ENCODE measurements at places on chromosomes 2 and 18.
A peak's percentile ranks its signal among the peaks of the same experiment; 100 is the strongest.

- peak; percentile 57 for DNase-seq
Measured at GRCh38 chr2:196170606-196171247, 651 bp downstream of the STK17B start.

DNA sequence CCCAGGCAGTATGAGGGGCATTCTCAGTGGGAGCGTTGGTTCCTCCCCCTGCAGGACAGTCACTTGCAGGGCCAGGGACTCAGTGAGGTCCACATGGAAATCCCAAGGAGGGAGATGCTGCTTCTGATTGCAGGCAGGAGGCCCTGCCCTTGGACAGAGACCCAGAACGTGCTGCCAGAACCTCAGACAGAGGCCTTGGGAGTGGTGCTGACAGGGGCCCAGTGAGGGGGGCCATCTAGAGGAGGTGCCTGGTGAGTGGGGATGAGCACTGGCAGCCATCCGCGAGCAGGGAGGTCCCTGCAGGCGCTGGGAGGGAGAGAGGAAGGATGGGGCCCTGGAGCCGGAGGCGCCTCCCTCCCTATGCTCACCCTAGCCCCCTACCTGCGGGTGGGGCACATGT is 133.1 kb downstream of the DYSF start:
- no peak for DNase-seq

DNA sequence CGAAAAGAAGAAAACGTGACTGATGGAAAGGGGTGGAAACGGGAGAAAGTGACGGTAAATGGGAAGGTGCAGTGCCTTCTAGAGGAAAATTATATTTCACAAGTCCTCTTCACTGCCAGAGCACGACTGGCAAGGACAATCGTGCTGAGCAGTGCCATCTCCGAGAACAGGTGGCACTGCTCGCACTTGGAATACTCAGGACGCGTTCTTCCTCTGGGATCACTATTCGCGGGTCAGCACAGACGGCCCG is 364 bp downstream of the STAT1 start:
- DNase-seq, result no peak

- no peak for DNase-seq
Measured at GRCh38 chr2:25339211-25339674, 2.5 kb downstream of the DNMT3A start.

DNA sequence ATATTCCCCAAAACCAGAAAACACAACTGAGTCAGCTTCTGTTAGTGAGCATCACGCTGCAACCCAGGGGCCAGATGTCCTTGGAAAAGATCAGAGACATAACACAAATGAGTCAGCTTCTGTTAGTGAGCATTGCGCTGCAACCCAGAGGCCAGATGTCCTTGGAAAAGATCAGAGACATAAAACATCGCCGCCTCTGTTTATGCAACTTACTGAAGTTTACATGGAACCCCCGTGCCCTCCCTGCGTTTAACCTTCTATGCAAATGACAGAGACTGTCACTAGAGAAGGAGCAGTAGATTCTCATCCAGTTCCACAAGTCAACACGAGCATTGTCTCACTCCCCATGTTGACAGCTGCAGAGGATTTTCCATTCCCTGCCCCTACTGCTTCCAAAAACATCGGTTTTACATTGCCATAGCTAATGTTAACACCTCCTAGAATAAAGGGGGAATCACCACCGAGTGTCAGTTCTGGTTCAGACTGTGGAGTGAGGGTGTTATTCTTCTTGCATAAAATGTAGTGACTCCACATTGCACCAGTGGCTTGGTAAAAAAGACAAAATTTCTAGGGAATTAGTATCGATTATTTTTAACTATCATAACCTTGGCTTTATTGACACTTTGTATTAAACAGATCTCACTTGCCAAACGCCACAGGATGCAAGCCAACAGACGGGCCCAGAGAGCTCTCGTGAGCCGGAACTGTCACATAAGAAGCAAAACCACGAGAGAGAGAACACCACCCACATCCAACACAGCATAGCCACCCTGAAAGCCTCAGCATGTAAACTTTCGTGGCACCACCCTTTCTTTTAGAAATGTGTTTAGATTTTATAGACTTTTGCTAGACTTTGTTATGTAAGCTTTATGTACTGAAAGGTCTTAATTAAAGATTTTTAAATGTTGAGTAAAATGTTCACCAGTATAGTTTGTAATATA is 87.7 kb downstream of the SH3YL1 start:
- no peak for DNase-seq

DNA sequence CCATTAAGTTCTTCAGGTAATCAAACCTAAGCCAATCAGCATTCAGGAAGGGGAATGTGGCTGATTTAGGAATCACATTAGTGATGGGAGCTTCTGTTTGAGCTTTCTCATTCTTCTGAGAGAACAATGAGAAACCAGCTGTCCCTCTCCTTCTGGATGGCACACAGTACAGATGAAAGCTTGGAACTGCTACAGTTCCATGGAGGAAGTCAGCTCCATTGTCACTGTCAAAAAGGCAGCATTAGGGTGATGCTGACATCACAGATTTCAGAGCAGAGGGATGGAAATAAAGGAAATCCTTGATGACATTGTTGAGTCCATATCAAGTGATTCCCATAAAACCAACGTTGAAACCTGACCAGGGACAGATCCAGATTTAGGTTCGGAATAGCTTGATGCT is 36.1 kb upstream of the ACYP2 start:
- DNase-seq, result no peak

- peak; percentile 46 for DNase-seq
Measured at GRCh38 chr2:164917296-164917903, 37.9 kb downstream of the SLC38A11 start.

- DNase-seq, result no peak
Measured at GRCh38 chr2:102028470-102028869, 36.7 kb downstream of the IL1R2 start.

DNA sequence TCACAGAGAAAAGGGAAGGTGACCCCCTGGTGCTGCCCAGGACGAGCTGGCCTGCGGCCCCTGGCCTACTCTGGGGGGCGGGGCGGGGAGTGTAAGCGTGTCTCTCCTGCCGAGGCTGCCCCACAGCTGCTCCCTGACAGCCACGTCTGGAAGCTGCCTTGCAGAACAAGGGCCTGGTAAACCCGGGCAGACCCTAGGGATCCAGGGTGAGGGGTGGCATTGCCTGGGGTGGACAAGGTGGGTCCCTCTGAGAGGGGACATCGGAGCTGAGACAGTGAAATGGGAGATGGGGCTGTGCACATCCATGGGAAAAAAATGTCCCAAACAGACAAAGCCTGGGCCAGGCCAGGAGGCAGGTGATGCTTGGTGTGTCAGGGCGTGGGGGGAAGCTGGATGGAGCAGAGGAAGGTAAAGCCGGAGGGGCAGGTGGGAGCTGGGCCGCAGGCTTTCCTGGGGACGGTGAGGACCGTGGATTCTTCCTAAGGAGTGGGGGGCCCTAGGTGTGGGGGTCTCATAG is 66.0 kb upstream of the HDAC4 start:
- no peak for DNase-seq

DNA sequence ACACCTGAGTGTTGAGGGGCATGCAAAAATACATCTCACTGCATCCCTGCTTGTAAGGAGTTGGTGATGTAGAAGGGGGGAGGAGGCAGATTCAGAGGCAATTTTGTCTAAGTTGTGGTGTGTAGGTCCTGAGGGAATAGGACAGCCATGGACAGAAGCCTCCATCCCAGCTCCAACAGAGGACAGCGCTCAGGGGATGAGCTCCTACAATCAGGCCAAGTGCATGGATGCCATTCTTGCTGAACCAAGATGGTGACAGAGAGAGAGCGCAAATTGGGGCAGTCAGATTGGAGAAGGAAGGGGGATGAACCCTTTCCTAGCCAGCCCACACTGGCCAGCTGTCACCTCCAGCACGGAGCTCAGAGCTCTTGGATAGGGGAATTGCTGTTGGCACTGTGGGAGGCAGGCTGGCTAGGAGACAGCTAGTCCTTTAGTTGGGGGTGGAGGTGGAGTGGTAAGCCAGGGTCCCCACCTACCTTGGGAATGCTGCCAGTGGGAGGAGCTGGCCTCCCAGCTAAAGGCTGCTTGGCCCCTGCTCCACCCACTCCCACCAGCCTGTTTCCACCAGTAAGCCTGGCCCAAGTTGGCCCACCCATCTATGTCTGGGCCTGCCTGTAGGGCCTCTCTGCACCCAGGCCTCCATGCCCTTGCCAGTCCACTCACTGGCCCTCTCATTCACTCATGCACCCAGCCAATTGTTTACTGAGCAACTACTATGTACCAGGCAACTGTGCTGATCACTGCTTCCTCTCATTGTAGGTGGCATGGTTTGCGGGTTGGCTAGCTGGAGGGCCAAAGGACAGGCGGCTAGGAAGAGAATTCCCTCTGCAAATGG is 2.5 kb upstream of the PER2 start:
- DNase-seq, result no peak

DNA sequence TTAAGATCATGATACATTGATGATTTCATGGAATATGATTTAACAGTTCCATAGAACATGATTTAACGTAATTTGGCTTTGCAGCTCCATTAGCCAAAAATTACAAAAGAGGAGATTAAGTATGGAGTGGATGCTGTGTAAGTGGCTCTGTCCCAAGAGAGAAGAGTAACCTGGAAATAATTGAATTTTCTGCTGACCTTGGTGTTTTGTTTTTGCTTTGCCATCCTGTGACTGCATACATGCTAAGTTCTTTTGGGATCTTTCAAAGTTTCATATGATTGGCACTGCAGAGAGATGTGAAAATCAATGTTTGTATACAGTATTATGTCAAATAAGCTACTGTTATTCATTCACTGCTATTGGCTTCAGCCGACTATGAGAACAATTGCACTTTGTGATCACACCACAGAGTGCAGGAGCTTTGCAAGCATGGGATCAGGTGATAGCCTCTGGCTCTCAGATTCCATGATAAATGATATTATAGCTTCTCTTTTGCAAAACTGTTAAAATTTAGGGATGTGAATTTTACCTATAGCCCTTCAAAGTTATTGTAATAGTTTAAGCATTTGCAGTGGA is 46.1 kb upstream of the TMEM87B start:
- no peak for DNase-seq

DNA sequence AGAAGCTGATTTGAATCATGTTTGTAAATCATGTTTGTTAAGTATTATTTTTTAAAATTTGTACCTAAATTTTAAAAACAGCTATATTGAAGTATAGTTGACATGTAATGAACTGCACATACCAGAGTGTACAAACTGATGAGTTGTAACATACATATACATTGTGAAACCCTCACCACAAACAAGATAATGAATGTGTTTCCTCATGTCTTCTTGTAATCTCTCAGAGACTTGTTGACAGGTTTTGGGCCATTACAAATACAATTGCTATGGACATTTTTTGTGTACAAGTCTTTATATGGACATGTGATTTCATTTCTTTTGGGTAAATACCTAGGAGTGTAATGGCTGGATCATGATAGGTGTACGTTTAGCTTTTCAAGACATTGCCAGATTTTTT is 21.5 kb downstream of the WDR43 start:
- no peak for DNase-seq

- no peak for DNase-seq
Measured at GRCh38 chr2:230924470-230925341, at the start of gene GPR55. Gene GPR55 (minus strand): TSS chr2:230925242. CDS start chr2:230910962, 14,280 bp downstream.

- DNase-seq, result no peak
Measured at GRCh38 chr2:181753686-181754085, 73.4 kb upstream of the NEUROD1 start.

GRCh38 chr2:152067823-152068222 is 31.0 kb downstream of the CACNB4 start:
- no peak for DNase-seq

GRCh38 chr2:47783486-47784351 is 774 bp downstream of the MSH6 start:
- DNase-seq, result peak; percentile 68

GRCh38 chr18:58247363-58247834 is 203.4 kb downstream of the NEDD4L start:
- peak; percentile 48 for DNase-seq

GRCh38 chr2:239252801-239253200 is 148.0 kb downstream of the HDAC4 start:
- DNase-seq, result no peak

GRCh38 chr2:96150007-96150640 is 4.9 kb upstream of the DUSP2 start:
- DNase-seq, result no peak

- no peak for DNase-seq
Measured at GRCh38 chr2:212843409-212844199, 305.0 kb upstream of the ERBB4 start.

DNA sequence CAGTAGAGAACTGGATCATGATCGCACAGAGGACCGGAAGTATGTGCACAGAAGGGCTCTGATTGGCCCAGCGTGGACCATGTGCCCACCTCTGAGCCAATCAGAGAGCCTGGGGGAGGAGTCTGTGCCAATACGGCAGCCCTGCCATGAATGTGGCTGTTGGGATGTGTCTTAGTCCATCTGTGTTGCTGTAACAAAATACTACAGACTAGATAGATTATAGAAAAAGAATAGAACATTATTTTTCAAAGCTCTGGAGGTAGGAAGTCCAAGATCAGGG is 132.0 kb downstream of the NDUFA10 start:
- no peak for DNase-seq

DNA sequence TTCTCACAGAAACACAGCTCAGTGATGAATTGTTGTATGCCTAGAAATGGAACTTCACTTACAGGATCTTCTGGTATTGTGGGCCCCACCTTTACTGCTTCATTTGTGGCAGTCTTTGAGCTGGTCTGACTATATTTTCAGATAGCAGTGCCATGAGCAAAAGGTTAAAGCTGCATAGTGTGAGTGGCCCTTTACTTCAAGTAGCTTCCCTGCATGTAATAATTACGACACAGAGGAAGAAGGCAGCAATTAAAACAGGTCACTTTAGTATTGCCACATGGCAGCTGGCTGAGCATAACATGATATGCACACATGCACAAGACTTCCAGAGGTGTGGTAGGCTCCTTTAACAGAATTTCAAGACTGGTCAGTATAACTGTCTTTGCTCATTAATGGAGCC is 426.3 kb upstream of the ZEB2 start:
- DNase-seq, result no peak

GRCh38 chr2:109463236-109463635 is 150.5 kb downstream of the SEPTIN10 start:
- DNase-seq, result no peak

DNA sequence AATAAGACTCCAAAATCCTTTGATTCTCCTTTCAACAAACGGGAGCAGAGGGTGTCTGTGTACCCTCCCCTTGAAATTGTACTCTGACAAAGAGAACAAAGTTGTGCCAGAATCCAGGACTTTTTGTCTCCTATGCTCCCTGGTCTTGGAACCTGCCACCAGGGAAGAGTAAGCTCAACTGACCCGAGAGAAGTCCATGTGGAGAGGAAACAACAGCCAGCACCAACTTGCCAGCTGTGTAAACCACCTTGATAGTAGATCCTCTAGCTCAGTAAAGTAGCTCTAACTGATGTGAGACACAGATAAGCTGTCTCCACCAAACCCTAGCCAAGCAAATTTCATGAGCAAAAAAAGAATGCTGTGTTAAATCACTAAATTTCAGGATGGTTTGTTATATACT is 46.9 kb downstream of the LNPK start:
- DNase-seq, result no peak

- no peak for DNase-seq
Measured at GRCh38 chr2:117686699-117687098, 127.8 kb upstream of the DDX18 start.

DNA sequence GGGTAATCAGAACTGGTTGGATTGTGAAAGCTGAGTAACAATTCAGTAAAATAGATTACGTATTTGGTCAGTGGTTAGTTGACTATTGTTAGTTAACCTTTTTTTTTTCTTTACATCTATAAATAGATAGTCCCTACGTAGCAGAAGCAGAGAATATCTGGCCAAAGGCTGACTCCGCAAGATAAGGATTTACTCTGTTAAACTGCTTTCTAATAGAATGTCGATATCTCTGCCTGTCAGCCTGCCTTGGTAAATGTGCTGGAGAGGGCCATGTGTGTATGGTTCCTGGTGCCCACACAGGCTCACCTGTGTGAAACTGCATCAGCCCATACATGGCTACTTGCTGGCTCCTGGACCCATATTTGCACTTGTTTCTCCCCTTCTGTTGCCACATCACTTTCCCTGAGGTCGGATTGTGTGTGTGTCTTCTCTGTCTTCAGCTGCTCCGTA is 94.4 kb downstream of the CRIM1 start:
- DNase-seq, result no peak

All from left kidney (tissue), 8 donors.